IMR-90 (cell line): ENCODE measurements at places on chromosomes 16 and 17.
A peak's percentile ranks its signal among the peaks of the same experiment; 100 is the strongest.

DNA sequence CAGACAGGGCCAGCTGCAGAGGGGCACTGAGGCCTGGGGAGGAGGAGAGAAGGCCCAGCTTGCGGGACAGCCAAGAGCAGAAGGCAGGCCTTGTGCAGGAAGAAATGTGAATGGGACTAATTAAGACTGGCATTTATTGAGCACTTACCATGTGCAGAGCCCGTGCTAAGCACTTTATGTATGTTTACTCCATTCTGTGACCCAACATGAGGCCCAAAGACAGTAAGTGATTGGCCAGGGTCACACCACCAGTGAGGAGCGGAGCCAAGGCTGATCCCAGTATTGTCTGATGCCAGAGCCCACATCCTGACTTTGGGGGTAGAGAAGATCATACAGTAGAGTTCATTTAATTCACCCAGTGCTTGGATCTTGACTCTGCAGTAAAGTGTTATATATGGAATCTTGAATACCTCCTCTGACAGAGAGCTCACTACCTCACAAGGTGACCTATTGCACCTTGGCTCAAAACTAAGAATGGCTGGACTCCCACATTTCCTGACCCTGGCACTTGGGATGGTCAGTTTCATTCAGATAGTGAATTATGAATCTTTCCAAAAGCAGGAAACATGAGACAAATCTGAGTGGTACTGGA lies 13.6 kb downstream of the KATNB1 start:
- no peak for DNase-seq

GRCh38 chr17:75822119-75822799 lies 21.9 kb downstream of the UNC13D start:
- no peak for DNase-seq

DNA sequence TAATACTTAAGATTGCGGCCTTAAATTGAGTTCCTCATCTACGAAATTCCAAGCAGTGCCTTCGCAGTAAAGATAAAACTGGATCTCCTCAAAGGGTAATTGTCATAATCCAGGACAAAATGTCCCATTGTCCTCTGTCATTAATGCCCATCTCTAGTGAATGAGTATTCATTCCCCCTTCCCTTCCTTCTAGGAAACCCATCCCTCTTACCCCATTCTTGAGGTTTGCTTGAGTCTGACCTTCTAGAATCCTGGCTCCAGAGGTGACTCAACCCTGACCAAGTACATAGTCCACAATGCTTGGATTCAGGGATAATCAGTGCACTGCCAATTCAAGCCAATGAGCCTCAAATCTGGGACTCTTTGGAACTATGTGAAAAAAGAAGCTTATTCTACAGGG lies 47.0 kb upstream of the MAF start:
- no peak for DNase-seq

DNA sequence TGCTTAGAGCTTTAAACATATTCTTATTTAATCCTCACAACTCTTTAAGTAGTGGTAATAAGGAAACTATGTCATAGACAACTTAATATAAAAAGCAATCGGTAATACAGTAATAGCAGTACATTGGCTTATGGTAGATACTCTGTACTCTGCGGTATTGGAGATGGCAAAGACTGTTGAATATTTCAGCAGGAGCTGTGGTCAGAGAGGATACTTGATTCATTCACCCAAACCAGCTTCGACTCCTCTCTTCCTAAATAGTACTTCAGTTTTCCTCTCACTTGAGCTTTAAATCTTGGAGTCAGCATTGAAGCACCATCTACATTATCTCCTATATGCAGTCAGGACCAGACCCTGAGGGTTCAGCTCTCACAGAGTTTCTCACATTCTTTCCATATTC lies 169.3 kb downstream of the CYB561 start:
- DNase-seq = no peak

GRCh38 chr17:12330456-12330855 lies 309.8 kb downstream of the MAP2K4 start:
- DNase-seq = no peak

DNA sequence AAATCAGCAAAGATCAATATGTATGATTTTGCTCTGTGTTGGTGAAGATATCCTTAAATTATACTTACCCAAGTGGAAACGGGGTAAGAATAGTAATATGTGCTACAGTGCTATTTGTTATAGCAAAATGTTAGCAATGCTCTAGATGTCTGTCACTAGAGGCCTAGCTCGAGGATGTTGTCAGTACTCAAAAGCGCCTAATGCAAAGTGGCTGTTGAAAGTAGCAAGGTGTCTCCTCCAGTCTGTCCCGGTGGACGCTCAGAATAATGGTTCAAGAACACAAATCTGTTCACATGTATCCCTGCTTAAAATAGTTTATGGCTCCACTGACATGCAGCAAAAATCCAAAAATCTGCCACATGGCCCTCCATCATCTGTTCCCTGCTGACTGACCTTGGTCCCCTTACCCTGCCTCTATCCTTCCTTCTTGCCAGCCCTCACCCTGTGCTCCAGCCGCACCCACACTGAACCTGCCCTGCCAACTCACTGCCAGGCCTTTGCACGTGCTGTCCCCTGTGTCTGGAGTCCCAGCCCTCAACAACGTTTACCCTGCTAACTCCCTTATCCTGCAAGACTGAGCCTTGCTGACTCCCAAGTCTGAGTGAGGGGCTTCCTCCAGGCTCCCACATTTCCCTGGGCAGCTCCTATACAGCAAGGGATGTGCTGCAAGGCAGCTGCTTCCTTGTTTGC lies 9.6 kb upstream of the RNF112 start:
- DNase-seq = no peak

- DNase-seq = peak; percentile 32
Measured at GRCh38 chr17:13940858-13941665, 128.2 kb upstream of the COX10 start.

GRCh38 chr17:45438931-45439610 lies 6.4 kb upstream of the ARHGAP27 start:
- no peak for DNase-seq

DNA sequence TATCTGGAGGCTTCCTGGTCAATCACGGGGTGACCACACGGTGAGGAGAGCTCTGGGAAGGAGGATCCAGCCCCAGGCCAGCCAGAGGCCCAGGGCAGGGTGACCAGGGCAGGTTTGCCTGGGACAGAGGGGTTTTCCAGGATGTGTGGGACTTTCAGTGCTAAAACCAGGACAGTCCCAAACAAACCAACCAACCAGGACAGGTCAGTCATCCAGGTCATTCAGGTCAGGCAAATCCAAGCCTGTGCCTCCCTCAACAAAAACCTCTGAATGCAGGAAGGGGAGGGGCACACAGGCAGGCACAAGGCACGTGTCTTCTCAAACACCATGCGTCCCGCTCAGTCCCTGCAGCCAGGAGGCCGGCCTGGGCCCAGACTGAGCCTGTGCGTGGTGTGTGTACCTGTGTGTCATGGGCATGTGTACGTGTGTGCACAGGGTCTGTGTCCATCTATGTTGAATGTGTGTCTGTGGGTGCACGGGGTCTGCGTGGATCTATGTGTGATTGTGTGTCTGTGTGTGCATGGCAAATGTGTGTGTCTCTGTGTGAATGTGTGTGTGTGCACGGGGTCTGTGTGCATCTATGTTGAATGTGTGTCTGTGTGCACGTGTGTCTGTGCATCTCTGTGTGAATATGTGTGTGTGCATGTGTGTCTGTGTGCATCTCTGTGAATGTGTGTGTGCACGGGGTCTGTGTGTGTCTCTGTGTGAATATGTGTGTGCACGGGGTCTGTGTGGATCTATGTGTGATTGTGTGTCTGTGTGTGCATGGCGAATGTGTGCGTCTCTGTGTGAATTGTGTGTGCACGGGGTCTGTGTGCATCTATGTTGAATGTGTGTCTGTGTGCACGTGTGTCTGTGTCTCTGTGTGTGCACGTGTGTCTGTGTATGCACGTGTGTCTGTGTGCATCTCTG lies 78.9 kb downstream of the RTN4RL1 start:
- DNase-seq = no peak

- no peak for DNase-seq
Measured at GRCh38 chr17:45851464-45851863, 6.8 kb downstream of the SPPL2C start.

- no peak for DNase-seq
Measured at GRCh38 chr16:16989368-16989767, 481.4 kb downstream of the XYLT1 start.

DNA sequence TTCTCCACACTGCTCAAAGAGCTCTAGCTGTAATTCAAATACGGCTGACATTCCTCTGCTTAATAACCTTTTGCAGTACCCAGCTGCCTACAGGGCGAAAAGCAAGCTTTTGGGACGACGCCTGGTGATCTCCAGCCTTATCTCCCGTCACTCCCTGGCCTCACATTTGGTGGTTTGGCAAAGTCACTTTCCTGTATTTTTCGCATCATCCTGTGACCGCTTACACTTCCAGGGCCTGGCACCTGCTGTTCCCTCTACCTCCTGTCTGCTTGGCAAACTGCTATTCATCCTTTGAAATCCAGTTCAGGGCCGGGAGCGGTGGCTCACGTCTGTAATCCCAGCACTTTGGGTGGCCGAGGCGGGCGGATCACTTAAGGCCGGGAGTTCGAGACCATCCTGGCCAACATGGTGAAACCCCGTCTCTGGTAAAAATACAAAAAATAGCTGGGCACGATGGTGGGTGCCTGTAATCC lies 2.7 kb upstream of the BHLHA9 start:
- DNase-seq = no peak

GRCh38 chr16:3949287-3949686 lies 68.8 kb upstream of the CREBBP start:
- no peak for DNase-seq

DNA sequence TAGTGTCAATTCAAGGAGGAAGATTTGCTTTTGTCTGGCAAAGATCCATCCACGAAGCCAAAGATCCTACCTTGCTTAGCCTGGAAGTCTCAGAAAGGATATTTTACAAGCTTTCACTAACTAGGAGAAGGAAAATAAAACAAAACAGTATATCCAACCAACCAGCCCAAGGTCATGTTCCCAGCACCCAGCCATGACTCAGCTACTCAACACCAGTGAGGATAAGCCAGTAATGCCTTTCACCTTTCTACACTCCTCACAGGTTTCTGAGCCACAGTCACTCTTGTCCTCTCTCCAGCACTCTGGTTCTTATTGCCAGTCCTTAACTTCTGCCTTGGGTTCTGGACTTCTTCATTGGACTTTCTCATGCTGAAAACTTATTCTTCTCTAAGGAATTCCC lies 116.2 kb downstream of the CDH11 start:
- DNase-seq = peak; percentile 46

DNA sequence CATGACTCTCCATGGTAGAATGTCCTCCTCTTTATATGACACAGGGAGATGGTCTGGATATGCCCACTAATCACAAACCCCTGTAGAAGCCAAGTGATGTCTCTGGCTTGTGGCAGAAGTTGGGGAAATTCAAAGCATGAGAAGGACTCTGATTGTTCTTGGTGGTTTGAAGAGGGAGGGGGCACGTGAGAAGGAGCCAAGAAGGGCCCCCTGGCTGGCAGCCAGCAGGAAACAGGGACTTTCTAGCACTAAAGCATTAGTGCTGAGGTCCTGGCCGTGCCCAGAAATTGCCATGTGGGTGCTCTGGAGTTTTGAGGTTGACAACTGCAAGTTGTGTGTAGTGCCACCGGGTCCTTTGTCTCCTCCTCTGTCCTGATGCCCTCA lies 199.9 kb downstream of the LGALS9B start:
- DNase-seq = no peak

DNA sequence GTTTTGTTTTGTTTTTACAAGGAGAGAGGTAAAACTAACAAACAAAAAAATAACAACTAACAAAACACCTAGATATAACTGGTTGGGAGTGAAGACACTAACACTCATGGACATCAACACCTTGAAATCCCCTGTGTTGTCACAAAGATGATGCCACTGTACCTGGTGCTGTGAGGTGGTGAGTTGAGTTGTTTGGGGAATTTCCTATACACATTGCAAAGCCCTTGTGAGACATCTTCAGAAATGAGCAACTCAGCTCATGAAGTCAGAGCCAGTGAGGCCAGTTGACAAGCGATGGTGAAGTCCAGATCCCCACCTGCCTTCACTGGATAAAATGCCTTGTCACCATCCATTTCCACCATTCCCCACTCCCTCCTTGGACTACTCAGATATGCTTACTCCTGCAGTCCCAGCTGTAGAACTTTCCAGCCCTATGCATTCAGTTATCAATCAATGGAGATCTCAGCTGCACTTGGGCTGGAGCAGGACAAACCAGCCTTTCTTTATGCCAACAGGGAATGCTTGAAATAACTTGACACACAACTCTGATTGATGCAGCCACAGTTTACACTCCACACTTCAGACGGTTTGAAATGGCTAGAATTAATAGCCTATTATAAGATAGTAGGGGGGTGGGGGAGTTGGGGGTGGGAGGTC lies 22.2 kb downstream of the ANKFN1 start:
- no peak for DNase-seq

- no peak for DNase-seq
Measured at GRCh38 chr16:47230296-47230695, 86.6 kb upstream of the NETO2 start.

DNA sequence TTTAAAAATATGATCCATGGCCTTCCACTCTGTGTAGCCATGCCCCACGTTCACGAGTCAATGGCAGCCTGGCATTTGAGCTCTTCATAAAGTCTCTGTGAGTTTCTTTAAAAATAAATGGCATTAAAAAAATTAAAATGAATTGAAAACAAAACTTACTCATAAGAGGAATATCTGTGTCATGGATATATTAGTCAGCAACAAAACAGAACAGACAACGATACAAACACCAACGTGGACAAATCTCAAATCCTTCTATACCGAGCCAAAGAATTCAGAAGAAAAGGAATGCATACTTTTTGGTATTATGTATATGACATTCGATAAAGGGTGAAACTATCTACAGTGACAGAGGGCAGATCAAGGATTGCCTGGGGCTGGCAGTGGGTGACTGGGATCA lies 8.2 kb upstream of the CMIP start:
- no peak for DNase-seq

- DNase-seq = peak; percentile 39
Measured at GRCh38 chr16:85017151-85017550, 5.8 kb upstream of the ZDHHC7 start.

- no peak for DNase-seq
Measured at GRCh38 chr16:7400117-7400890, 67.7 kb downstream of the RBFOX1 start.

- no peak for DNase-seq
Measured at GRCh38 chr16:66503030-66503429, 46.9 kb downstream of the TK2 start.

DNA sequence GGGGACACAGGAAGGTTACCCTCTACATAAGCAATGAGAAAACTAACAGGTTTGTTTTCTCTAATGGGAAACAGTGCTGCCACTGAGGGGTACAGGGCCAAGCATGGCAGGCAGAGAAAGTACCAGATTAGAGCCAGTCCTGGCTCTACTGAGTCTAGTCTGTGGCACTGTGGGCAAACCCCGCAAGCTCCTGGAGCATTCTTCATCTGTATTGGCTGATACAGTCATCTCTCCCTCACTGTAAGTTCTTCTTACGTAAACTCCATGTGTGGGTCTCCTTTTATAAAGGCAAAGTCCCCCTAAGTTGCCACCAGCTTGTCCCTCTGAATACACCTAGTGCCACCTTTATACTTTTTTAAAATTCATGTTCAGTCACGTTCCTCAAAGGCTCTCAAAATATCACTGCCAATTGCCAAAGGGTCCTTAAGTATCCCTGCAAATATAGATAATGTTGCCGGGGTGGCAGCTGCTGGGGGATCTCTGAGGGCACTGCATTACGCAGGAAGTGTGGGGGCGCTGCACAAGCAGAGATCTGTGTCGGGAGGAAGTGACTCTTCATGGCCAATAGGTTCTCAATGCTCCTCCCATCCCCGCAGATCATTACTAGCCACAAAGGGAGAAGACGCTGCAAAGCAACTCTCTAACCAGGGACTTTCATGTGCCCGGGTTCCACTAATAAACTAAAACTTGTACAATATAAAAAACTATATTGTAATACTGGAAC lies 18.8 kb downstream of the XPO6 start:
- no peak for DNase-seq
